ENCODE measurements at places on chromosomes 5 and 9.

DNA sequence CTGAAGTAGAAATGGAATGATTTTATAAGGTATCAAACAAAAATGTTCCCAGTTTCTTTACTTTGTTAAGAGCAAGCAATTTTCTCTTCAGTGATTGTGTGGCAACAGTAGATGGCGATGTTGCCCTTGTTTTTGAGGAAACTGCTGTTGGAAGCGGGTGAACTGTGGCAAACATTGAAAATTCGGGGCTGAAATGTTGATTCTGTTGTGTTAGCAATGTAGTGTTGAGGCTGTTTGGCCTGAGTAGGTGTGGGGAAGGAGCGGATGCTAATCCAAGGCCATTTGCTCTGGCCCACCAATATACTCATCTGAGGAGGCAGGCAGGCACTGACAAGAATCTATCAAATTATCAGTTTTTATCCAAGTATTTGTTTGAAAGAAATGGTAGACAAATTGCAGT, 129.8 kb downstream of the SLC12A2 start:
- no peaks in the 10 kb centered on the region for H3K4me1 ChIP-seq
- no peak overlapping the region for H3K27ac ChIP-seq
- H3K27me3 ChIP-seq = no peaks in the 10 kb centered on the region
- no peak overlapping the region for H3K4me3 ChIP-seq

DNA sequence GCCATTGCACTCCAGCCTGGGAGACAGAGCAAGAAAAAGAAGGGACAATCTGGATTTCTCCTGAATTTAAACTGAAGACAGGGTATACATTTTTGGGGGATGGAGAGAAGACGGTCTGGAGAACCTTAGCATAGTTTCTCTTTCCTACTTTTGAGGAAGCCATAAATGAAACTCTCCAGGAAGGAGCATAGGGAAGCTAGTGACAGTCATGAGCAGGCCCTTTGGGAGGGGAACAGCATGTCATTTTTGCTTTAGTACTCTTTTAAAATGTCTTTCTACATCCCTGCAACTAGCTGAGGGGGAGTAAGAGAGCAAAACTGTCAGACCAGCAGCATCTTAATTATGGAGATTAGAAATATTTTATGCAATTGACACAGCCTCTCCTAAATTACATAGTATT, 8.2 kb upstream of the SLC44A1 start:
- H3K36me3 ChIP-seq = no peaks in the 10 kb centered on the region
- H3K4me3 ChIP-seq = no peak overlapping the region
- DNase-seq = no peak
- peaks cover 10% of the 10 kb centered on the region for H3K4me1 ChIP-seq
- H3K27ac ChIP-seq = no peak overlapping the region

GRCh38 chr9:124708633-124709291, 62.3 kb downstream of the NR6A1 start:
- no peaks in the 10 kb centered on the region for H3K36me3 ChIP-seq
- no peak for DNase-seq
- H3K27me3 ChIP-seq = no peaks in the 10 kb centered on the region
- H3K4me3 ChIP-seq = no peak overlapping the region

GRCh38 chr5:177003649-177004048, 2.9 kb downstream of the UIMC1 start:
- H3K36me3 ChIP-seq = peaks cover 3% of the 10 kb centered on the region
- DNase-seq = no peak
- peaks cover 9% of the 10 kb centered on the region for H3K4me1 ChIP-seq
- H3K27me3 ChIP-seq = no peaks in the 10 kb centered on the region
- H3K27ac ChIP-seq = no peak overlapping the region

GRCh38 chr5:19125956-19126713, 861.9 kb downstream of the CDH18 start:
- H3K4me1 ChIP-seq = no peaks in the 10 kb centered on the region
- H3K27ac ChIP-seq = no peak overlapping the region
- H3K36me3 ChIP-seq = no peaks in the 10 kb centered on the region
- no peaks in the 10 kb centered on the region for H3K27me3 ChIP-seq
- no peak for DNase-seq

- no peaks in the 10 kb centered on the region for H3K27me3 ChIP-seq
- DNase-seq = no peak
- no peaks in the 10 kb centered on the region for H3K36me3 ChIP-seq
Observed at GRCh38 chr9:74662674-74663073, 165.5 kb downstream of the RORB start.

Measured in large intestine (tissue), 12 donors.